Amniotic epithelial cell (primary cell): ENCODE measurements at places on chromosomes 12 and 14.

- DNase-seq, result peak; percentile 43
These were observed 523 bp upstream of the SLC6A15 start for GRCh38 chr12:84913129-84913515.

DNA sequence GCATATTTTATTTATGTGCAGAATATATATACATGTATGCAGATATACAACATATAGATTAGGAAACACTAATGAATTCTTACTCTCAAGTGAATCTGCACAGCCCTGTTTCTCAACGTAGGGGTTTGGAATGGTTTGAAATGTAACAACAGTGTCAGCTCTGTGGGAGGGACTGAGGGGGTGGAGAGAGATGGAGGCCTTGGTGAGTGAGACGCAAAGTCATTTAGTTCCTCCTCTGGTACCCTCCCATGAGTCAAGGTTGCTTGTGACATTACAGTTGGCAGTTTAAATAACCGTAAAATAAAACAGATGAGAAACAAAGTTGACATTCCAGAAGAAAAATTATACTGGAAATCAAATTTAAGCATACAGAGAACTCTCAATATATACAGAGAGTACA, 313.0 kb upstream of the PRKD1 start:
- DNase-seq, result no peak

GRCh38 chr12:76374386-76375020, 26.3 kb upstream of the BBS10 start:
- peak; percentile 29 for DNase-seq

DNA sequence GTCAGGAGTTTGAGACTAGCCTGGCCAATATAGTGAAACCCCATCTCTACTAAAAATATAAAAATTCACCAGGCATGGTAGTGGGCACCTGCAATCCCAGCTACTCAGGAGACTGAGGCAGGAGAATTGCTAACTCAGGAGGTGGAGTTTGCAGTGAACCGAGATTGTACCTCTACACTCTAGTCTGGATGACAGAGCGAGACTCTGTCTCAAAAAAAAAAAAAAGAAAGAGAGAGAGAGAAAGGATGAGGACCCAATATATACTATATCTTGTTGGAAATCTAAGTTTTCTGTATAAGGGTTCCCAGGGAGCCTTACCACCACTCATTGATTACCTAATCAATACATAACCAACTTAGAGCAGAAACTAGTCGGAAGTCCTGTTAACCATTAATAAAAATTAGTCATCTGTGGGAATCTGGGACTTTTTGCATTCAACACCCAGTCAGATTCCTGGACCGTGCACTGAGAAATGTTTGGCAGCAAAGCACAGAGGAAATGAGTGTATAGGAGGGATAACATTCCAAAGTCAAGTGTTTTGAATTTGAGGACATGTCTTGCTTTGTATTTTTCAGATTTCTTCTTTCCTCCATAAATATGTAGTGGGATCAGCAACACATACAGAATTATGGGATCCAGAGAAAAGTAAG, 44.8 kb upstream of the NR2C1 start:
- DNase-seq, result peak; percentile 71

DNA sequence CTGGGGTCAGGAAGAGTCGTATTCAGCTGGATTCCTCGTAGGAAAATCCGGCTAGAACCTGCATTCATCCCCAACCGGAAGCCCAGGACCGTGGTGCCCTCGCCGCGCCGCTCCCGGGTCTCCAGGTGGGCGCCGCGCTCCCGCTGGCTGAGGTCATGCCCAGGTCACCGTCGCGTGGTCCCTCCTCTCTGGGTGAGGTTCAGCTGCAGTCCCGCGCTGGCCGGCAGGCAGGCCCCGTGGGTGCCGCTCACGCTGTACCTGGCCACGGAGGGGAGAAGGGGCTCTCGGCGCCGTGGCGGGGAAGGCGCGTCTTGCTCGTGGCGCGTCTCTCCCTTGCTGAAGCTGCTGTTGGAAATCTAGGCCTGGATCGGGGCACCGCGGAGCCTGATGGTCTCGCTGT, 44.5 kb downstream of the LRTM2 start:
- no peak for DNase-seq

GRCh38 chr12:68482014-68482413, 128.7 kb upstream of the RAP1B start:
- no peak for DNase-seq

- no peak for DNase-seq
These were observed 162.9 kb upstream of the SYT10 start for GRCh38 chr12:33602515-33602914.

DNA sequence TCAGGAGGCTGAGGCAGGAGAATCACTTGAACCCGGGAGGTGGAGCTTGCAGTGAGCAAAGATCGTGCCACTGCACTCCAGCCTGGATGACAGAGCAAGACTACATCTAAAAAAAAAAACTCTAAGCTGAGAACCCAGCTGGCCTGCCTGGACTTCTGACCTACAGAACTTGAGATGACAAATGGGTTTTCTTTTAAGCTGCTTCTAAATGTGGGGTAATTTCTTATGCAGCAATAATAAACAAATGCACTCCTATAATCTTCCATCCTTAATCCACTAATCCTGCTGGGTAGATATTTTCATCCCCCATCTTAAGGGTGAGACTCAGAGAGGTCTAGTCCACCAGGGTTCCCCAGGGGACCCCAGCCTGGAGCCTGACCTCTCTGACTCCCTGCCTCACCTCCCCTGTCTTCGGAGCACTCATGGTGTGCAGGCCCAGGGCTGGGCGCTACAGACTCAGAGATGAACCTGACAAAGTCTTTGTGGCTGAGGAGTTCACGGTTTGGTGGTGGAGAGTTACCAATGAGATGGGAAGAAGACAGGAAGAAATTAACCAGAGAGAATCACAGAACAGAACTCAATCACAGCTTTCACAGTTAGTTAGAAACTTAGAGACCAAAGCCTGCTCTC, 39.7 kb upstream of the BDKRB2 start:
- peak; percentile 75 for DNase-seq

- DNase-seq, result no peak
These were observed 128.0 kb upstream of the RASSF8 start for GRCh38 chr12:25830456-25830855.

GRCh38 chr12:59559696-59560095, 36.1 kb upstream of the SLC16A7 start:
- DNase-seq, result peak; percentile 37

DNA sequence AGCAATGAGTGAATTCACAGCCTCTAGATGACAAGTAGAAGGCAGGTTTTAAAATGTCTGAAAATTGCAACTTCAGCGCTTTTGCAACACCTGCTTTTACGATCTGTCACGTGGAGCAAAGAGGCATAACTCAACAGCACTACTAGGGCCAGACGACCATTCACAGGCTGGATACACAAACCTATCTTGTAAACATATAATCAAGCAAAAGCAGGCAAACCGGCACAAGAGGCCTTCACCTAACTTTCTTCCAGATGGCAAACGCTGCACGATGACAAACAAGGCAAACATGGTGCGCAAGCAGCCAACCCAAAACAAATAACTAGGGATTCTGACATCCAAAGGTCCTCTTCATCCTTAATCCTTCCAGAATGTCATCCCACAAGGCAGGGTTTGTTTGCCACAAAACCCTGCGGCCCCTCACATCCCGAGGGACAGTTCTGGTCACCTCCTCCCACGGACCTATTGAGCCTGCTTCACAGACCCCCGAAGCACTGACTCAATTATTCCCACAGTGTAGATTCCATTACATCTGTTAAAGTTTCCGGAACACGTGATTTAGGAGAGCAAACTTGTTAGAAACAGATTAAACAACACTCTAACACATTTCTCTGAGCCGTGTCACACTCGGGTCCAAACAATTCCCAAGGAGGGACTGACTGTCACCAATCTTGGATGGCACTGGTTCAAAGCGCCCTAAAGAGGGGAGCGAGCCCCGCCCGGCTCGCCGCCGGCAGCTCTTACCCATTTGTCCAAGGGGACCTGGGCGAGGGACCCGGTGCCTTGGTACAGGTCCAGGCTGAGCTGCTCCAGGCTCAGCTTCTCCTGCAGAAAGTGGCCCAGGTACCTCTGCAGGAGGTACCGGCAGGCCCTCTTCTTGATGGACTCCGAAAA, 823 bp downstream of the ATG2B start:
- DNase-seq, result peak; percentile 67

DNA sequence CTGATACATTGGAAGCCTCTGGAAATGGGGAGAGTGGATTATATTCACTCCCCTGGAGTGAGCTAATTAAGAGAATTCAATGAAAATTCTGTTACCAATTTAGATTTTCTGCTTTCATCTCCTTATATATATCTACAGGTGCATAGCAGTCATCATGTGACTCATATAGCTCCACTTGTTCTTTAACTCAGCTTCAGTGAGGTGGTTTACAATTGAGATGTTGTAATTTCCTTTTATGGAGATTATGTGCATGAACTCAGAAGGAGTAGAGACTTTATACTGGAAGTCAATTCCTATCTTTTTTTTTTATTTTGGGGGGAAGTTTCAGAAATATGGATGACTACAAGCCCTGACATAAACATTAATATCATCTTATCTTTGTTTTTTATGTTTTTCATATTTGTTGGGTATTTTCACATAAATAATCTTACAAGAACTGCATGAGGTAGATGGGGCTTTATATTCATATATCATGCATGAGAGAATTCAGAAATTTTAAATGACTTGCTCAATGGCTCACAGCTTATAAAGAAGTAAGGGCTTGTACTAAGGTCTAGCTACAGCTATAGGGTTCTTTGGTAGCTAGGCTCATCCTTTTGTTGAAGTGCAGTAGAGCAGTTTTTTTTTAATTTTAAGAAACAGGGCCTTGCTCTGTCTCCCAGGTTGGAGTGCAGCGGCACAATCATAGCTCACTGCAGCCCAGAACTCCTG, 92.3 kb upstream of the SCAF11 start:
- DNase-seq, result no peak

DNA sequence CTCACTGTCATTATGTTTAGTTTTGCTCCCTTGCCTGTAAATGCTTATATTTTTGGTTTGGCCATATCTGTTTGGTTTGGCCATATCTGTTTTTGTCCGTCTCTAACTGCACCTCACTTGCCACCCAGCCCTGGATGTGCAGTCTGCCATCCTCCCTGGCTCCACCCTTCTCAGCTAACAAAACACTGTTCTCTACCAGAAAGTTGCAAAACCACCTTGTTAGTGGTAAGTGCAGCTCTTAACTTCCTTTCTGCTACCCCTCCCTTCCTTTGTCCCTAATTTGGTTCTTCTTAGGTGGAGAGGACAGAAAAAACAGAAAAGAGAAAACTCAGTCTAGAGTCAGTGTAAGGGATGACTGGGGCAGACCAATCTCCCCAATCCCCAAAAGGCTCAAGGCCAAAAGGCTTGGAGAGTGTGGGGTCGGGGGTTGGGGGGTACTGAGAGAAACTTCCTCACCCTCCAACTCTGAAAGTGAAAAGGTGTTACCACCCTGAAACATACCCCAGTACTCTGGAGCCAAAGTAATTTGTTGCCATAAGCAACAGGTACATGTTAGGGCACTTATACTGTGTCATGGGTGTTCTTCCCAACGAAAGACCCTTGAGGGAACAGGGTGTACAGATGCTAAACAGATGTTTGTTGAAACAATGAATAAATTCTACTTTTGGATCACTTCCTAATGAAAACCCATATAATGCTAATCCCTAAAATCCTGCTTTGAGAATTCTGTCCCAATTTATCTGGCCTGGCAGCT, 5.0 kb downstream of the BIN2 start:
- no peak for DNase-seq

DNA sequence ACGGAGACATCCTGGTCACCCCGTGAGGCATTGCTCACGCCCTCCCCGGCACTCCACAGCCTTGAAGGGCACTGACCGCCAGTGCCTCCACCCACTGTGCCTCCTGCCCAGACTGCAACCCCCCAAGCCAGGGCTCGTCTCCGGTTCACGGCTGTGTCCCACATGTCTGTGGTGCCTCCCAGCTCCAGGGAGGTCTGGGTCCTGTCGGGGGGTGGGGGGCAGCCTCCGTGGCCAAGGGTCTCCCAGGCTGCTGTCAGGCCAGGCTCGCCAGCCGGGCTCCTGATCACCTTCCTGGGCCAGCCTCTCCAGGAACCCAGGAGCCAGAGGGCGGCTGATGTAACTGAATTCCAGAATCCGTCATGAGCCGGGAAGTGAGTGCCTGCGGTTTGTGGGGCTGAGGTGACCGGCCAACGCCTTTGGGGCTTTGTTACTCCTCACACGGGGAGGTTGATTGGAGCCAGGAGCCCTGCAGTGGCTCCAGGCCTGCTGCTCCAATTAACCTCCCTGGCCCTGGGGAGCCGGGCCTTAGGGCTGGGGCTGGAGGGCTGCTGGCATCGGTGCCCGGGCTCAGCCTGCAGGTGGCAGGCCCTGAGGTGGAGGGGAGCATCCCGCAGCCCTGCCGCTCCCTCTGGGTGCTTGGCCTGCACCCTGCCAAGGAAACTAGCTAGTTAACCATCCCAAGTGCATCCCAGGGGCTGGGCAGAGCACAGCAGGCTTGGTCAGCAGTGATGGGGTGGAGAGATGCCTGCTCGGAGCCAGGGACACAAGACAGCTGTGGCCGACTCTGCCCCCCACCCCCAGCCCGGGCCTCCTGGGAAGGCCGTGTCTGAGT, 36.4 kb upstream of the FBRSL1 start:
- DNase-seq, result no peak

GRCh38 chr14:51463461-51463860, 188.2 kb upstream of the FRMD6 start:
- no peak for DNase-seq

DNA sequence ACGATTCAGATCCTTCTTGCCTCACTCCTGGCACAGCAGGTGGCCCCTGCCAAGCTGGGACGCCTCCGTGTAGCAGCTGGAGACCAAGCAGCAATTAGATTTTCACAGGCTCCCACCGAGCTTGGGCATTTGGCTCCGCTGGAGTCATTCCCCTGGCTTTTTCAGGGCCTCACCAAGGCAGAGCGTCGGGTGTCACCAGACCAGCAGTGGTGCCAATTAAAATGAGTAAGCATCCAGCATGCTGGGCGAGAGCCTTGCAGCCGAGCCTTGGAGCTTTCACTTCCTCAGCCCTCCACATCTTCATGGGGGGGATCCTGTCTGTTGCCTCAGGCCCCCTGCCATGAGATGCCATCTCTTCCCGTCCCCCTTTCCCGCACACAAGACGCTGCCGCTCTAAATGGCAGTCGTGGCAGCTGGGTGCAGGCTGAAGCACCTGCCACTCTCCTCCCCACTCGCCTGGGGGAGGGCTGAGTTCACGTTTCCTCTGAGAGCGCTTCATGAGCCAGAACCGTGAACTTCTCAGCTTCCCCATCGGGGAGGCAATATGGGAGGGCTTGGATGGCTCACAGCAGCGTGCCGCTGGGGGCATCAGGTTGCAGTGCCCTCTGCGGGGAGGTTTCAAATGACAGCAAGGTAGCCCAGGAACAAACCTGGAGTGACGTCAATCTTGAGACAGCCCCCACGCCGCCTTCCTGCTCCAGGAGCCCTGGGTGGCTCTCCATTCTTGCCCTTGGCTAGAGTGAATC, 11.7 kb downstream of the TPCN1 start:
- no peak for DNase-seq

GRCh38 chr14:80695869-80696268, 245.7 kb downstream of the CEP128 start:
- DNase-seq, result no peak

DNA sequence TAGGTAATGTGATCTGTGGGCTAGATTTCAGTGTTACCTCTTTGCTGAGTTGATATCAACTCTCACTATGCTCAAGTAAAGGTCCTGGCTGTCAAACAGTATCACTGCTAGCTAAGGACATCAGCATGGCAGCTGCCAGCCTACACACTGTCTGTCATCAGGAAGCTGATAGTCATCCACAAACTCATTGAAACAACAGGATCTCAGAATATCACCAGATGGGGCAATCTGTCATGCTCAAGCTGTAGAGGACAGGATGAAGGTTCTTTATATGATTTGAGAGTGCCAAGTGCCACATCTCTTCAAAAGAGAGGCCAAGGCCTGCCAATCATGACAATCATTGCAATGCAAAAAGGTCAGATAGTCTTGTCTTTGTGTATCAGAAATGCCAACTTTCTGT, 811.5 kb upstream of the SEL1L start:
- no peak for DNase-seq

GRCh38 chr14:33210311-33210710, 271.6 kb downstream of the NPAS3 start:
- DNase-seq, result peak; percentile 37
